ENCODE measurements at places on chromosomes 13 and 19.

DNA sequence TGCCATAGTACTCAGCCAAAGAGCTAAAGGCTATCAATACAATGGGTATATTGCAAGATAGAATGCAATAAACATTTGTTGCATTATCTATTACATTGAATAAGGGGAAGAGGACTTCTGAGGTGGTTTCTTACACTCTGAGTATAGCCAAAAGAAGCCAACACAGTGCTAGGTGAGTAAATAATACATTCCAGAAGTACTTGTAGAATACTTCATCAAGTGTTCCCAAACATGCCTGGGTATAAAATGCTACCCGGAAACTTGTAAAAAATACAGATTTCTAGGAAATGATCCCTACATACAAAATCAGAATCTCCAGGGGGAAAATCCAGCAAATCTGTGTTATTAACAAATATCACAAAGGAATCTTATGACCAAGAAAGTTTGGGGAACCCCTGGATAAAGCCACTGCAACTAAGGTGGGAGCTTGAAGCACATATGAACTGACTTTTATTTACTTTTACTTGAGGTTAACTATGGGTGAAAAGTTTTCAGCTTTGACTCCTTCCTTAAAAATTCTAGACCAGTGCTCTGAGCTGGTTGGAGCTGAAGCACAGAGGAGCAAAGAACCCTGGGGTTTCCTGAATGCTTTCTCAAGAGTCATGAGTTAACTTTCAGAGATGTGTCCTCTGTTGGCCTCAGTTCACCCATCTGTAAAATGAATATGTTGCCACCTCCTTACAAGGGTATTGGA, 136.0 kb downstream of the OXGR1 start:
- DNase-seq, result no peak

- DNase-seq, result no peak
Measured at GRCh38 chr13:76958841-76959432, 10.6 kb downstream of the ACOD1 start.

- DNase-seq, result no peak
Measured at GRCh38 chr13:42893214-42893671, 98.8 kb downstream of the EPSTI1 start.

GRCh38 chr19:55697698-55698097, 22.7 kb downstream of the EPN1 start:
- no peak for DNase-seq

GRCh38 chr19:18002347-18002850, 5.6 kb upstream of the ARRDC2 start:
- no peak for DNase-seq

GRCh38 chr13:44809190-44809589, 180.1 kb downstream of the NUFIP1 start:
- DNase-seq, result no peak

DNA sequence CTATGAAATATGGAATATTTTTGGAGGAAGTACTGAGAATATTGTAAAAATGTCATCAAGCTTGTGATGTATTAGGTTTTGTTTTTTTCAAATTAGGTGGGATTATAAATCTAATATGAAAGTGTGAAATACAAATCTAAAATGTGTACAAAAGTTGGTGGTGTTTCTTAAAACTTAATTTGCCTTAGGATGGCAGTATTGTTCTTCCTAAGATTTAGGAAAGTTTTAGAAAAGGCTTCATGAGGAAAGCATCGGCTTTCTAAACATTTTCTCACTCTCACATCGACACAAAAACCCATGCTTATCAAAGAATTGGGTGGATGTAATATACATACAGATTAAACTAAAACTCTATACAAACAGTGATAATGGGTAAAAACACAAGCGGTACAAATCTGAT, 972.0 kb upstream of the PCDH20 start:
- DNase-seq, result no peak

DNA sequence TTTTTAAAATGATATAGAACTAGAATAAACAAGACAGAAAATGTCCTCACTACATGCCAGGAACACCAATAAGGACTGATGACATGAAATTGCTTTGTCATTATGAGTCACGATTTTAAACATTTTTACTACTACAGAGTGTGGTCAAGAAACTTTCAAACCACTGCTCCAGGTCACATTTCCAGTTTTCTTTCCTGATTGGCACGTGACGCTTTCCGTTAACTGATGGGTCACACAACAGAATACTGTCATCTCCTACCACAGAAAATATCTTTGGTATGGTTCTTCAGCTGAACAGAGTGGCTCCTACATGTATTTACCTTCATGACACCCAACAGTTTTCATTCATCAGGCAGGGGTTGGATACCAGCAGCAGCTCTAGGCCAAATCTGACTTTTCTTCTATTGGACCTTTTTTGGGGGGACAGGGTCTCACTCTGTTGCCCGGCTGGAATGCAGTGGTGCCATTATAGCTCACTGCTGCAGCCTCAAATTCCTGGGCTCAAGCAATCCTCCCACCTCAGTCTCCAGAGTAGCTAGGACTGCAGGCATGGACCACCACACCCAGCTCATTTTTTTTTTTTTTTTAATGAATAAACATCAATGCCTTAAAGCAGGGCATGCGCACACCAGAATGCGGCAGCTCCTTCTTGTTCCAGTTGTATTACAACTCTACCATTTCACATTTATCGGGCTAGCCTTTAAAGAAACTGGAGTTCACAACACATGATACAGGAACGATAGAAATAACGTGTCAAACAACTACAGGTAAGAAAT, 147.4 kb downstream of the RNF17 start:
- DNase-seq, result no peak
